ENCODE measurements at places on chromosomes 7 and 10. TPM values are rescaled to one million over a fixed set of nuclear protein-coding genes. Genes with fewer than 3 reads are reported as not detected.

GPER1 gene
- total RNA-seq, result 0.26 TPM

CLDN3 gene
- total RNA-seq, result not detected

DNA sequence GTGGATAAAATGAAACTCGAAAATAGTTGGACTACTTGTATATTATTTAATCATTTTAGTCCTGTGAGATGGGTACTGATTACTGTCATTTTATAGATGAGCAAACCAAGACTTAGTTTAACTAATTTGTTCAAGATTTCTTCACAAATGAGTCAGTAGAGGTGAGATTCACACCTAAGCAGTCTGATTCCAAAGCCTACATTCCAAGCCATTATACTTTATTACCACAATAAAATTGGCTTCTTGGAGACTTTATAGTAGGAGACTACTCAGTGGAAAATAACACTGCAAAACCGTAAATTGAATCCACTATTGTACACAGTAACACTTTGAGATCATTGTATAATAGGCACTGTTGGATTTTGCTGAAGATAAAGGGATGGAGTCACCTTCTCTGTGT, 2.2 kb downstream of the PHTF2 start:
- DNase-seq, result no peak

EPO gene
- total RNA-seq, result not detected

ECHS1 gene
- 19.9 TPM for total RNA-seq

- DNase-seq, result no peak
Observed at GRCh38 chr7:12423355-12423996, 19.8 kb upstream of the VWDE start.

SRGN gene
- 636 TPM for total RNA-seq

CASTOR2 gene
- 10.8 TPM for total RNA-seq

GRCh38 chr10:59016043-59016442, 160.4 kb upstream of the PHYHIPL start:
- no peak for DNase-seq

DNA sequence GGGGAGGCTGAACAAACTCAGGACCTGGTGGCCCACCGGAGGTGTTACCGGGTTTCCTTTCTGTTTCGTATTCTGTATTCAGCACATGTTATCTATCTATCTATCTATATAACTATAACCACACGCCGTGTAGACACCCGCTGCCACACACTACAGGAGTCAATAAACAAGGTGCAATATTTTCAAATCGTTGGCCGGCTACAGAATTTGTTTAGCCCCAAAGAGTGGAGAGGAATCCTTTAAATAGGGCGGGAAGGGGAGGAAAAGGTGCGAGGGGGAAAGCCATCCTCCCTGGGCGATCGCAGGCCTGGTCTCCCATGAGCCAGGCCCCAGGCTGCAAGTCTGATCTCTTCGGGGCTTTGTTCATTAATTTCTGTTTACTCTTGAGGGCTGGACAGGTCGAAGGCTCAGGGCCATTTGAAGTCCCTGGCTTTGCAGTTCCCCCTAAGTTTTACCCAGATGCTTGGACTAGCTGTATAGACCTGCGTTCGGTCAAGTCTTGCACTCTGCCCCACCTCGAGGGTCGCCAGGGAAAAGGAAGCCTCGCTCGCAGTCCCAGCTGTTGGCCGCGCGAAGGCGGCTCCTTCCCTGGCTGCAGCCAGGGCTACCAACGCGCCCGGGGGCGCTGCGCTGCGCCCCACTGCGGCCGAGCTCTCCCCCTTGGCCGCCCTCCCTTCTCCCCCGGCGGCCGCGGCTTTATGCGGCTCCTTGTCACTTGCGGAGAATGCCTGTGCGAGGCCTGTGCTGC, 3.8 kb downstream of the NKX2-3 start:
- DNase-seq, result no peak

DNA sequence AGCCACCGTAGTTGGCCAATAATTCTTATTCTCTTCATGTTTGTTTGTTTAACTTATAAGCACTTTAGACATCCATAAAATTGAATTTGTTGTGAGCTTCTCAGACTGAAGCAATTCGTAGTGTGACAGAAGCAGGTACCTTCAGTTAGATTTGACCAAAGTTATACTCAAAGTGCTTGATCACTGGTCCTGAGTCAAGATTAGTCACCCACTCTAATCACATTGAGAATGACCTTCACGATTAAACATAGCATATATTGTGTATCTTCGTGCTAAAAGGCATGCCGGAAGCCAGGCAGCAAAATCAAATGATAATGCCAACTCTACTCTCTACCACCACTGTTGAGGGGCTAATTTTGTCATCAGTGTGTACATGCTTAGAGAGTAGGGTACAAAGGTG, 763.7 kb upstream of the MBL2 start:
- no peak for DNase-seq

GRCh38 chr10:77513220-77513619, 124.4 kb downstream of the KCNMA1 start:
- no peak for DNase-seq

- DNase-seq, result no peak
Observed at GRCh38 chr10:47452495-47453140, 31.3 kb downstream of the ANXA8 start.

- no peak for DNase-seq
Observed at GRCh38 chr7:33232632-33233145, 103.3 kb downstream of the BBS9 start.

- no peak for DNase-seq
Observed at GRCh38 chr7:91685544-91685943, 195.0 kb downstream of the MTERF1 start.

GCK gene
- not detected for total RNA-seq

DNA sequence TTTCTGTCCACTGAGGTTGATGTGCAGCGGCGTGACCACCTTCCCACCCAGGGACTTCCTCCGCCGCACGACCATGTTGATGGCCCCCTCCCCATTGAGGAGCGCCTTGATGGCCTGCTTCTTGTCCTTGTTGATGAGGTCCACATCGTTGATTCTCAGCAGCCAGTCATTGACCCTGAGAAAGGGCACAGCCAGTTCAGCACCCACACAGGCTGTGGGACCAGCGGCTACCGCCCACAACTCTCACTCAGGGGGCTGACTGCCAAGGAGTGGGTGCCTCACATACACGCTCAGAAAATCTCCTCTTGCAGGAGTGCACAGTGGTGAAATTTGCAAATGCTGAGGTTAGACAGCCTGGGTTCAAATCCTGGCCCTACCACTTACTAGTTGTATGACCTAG, 97.2 kb downstream of the DLG5 start:
- DNase-seq, result no peak

GRCh38 chr10:66144016-66144415, 781.8 kb upstream of the LRRTM3 start:
- no peak for DNase-seq

DNA sequence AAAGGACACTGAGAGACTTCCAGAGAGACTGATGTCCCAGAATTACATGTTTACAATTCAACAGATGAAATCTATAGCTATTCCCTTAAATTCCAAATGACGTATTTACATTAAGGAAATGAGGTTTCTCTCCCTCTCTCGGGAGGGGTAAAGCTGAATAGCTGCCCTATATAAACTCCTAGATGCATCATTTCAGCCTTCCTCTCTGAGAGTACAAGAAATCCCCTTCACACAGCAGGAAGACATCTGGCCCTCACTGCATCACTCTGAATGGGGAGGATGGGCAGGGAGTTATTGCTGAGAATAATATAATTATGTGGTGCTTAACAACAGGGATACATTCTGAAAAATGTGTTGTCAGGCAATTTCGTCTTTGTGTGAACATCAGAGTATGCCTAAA, 11.0 kb downstream of the POT1 start:
- no peak for DNase-seq

NOM1 gene
- total RNA-seq, result 35.6 TPM

DNA sequence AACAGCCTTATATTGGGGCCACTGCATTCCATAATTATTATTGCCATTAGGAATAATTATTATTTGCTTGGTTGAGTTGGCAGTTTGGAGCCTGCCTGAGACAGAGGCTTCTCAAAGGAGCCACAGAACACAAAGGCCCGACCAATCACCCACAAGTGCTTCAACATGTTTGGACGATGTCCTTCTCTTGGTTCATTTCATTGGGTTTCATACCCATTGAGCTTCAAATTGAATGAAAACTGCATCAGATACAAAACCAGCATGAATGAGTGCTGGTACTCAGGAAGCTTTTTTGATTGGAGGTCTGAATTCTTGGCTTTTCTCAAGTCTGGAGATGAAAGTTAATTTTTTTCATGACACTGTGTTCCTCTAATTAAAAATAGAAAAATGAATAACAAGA, 168.3 kb downstream of the CREB5 start:
- no peak for DNase-seq

DNA sequence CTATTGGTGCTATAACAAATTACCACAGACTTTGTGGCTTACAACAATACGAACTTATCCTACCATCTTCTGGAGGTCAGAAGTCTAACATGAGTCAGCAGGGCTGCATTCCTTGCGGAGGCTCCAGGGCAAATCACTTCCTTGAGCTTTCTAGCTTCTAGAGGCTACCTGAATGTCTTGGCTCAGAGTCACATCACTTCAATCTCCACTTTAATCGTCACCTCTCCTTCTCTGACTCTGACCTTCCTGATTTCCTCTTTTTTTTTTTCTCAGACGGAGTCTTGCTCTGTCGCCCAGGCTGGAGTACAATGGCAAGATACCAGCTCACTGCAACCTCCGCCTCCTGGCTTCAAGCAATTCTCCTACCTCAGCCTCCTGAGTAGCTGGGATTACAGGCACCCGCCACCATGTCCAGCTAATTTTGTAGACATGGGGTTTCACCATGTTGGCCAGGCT, 44.6 kb upstream of the ANAPC16 start:
- DNase-seq, result no peak
